ENCODE measurements at places on chromosomes 4 and X.

DNA sequence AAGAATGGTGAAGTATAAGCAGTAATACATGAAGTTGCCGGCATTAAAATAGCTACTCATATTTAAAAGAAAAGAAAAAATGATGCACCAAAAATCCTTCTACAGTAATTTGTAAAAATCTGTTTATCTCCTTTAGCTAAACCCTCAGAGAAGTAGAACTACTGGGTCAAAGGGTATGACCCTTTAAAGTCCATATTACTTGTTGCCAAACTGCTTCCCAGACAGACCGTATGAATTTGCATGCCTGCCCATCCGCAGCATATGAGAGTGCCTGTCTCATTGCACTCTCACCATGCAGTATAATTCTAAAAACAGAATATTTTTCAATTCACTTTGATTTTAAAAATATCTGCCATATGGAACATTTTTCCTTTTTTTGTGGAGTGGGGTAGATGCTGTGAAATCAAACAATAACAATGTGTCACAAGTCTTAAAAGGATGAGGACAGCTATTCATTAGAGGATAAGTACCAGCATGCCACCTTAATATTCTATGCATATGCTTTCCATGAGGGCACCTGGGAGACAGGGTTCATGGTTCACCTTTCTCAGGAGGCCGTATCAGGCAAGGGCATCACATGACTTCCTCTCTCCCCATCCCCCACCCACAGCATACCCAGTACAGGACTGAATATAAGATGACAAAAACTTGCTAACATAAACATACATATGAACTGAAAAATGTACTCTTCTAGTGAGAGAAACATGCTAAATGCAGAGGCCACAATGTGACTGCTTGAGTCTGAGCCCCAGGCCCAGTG, 17.8 kb downstream of the ZDHHC9 start:
- no peak for DNase-seq

DNA sequence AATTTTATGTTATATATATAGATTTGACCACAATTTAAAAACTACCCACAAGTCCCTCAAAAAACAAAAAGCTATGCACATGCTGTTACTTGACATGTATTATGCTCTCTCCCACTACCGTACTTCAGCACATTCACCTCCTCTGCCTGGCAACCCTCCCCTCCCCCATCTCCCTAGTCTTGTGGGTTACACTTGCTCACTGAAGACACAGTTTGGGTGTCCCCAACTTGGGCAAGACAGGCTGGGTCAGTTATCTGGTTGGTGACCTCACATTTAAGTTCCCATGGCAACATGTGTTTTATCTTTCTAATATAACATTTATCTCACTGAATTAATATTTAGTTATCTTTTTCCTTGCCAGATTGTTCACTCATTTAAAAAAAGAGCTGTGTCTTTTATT, 32.7 kb downstream of the SEC24D start:
- DNase-seq = no peak

DNA sequence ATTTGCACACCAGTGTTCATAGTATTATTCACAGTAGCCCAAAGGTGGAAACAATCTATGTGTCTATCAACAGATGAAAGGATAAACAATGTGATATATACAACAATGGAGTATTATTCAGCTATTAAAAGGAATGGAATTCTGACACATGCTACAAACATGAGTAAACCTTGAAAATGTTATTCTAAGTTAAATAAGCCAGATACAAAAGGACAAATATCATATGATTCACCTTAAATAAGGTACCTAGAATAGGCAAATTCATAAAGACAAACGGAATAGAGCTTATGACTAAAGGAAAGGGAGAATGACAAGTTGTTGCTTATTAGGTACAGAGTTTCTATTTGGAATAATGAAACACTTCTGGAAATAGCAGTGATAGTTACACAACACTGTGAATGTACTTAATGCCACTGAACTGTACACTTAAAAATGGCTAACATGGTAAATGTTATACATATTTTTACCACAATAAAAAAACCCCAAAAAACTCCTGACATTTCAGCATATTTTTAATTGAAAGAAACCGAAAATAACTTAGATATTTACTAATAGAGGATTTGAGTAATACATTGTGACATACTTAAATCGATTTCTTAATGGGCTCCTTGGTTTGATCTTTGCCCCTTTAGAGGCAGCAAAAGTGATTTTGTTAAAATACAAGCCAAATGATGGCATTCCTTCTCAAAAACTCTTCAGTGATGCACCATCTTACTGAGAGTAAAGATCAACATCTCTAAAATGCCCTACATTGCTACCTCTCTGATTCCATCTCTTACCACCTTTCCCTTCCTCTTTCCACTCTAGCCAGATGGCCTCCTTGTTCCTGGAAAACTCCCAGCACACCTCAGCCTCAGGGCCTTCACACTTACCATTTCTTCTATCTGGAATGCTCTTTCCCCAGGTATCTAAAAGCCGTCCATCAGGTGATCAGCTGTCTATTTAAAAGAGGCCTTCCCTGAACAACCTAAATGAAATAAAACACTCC, 8.6 kb upstream of the CYP2U1 start:
- DNase-seq = no peak

DNA sequence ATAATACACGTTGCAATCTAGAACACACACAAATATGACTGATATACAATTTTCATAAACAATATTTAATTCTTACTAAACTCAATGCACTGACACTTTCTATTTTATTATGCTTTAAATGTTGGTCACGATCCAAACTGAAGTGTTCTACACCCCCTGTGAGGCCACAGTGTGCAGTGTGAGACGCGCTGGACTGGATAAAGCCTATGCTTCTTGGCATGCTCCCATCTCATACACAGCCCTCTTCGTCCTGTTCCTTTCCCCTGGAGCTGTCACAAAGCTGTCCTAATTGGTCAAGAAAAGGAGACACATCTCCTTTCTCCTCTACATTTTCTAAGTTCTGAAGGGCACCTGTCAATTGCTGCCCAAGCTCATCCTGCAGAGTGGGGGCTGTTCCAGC, 72.0 kb downstream of the SCD5 start:
- no peak for DNase-seq

DNA sequence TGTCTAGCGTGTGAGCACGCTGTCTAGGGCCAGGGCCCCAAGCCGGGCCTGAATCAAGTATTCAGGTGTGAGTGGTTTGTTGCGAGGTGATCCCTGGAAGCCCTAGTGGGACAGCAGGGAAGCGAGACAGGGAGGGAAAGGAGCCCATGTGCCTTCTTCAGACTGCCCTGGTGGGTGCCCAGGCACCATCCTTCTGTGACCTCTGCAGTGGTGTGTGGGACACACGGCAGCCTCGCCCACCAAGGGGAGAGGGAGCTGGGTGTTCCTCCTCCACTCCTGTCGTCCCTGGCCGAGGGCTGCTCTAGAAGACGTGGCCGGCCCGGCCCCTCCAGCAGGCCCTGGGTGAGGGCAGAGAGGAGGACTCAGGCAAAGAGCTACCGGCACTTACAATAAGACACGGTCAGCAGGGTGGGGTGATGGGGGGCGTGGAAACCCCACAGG, 47.4 kb downstream of the HTRA3 start:
- DNase-seq = no peak

- no peak for DNase-seq
Observed at GRCh38 chr4:47451657-47452056, 11.8 kb downstream of the COMMD8 start.

- DNase-seq = no peak
Observed at GRCh38 chrX:74526764-74527163, 87.7 kb downstream of the RLIM start.

DNA sequence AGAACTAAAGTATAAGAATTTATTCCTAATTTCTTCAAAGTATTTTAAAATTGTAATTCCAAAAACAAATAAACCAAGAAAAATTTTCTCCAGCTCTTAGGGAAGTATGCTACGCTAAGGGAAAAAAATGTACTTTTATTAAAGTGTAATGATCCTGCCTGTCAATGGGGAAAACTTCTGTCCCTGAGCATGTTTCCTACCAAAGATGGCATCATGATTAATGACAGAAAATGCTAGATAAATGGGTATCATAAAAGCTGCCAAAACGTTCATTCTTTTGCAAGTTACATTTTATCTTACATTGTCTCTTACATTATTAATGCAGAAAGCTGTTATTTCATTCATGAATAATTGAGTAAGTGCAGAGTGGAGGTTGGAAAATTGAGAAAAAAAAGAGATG, 443.4 kb downstream of the TECRL start:
- DNase-seq = no peak

Data from T-helper 9 cell (primary cell).